H4 (cell line): ENCODE measurements at places on chromosomes 1 and 21. TPM values are rescaled to one million over a fixed set of nuclear protein-coding genes. Genes with fewer than 3 reads are reported as not detected.

Gene RGS1
- total RNA-seq: 2.4 and 4.5 TPM in 2 replicates

GRCh38 chr1:59485949-59486348 is 189.1 kb downstream of the FGGY start:
- DNase-seq: no peak

- DNase-seq: no peak
Measured at GRCh38 chr1:25831569-25832196, 11.9 kb downstream of the MTFR1L start.

Gene ELF3
- total RNA-seq: 1.9 and 4.5 TPM in 2 replicates
